Urinary bladder (tissue), 4 donors: ENCODE measurements at places on chromosomes 1 and 21. TPM values are rescaled to one million over a fixed set of nuclear protein-coding genes. Genes with fewer than 3 reads are reported as not detected.

DNA sequence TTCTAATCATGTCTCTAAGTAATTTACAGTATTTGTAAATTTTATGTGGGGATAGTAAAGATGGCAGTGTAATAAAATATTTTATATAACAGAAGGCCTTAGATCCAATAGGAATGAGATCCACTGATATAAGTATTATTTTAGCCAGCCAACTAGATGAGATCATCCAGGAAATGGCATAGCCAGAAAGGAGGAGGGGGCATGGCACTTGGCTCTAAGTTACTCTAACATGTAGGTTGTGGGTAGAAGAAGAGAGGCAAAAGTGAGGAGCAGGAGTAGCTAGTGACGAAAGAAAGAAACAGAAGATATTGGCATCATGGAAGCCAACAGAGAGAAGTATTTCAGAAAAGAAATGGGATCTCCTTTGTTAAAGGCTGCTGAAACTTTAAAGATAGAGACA lies 426.1 kb downstream of the PTPRC start:
- no peak for DNase-seq

DNA sequence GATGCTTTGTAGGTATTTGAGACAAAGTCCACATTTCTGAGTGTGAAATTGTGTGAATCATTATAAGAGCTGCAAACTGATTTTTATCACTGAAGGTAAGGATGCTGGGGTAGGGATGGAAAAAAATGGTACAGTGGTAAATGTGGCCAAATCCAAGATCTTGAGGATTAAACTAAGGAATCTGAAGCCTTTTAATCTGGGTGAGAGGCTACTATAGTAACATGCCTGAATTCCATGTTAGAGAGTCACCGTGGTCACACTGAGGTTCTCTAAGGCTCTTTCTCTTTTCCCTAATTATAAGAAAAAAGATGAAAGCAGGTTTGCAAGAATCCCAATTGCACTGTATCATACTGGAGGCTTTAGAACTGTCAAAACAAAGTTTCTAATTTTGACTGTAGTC lies 17.6 kb downstream of the PTGER3 start:
- no peak for DNase-seq

BNIPL gene
- 1.9 TPM for polyA plus RNA-seq

TEX50 gene
- polyA plus RNA-seq, result not detected

GRCh38 chr1:47950471-47950870 lies 46.7 kb downstream of the TRABD2B start:
- DNase-seq, result no peak

DNA sequence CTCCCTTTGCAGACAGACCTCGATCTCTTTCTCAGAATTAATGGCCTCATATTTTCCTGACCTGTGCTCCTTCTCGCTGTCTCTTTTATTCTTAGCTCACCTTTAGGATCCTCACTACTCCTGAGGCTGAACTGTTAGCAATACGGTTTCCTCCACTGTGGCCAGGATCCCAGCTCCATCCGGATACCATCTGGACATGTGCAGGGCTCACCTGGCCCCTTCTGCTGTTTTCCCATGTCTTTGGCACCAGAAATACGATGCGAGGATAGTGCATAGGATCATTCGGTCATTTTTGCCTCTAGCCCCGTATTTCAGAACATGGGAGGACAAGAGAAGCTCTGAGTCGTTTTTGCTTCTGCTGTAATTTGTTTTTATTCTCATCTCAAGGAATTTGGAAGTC lies 108.5 kb upstream of the KIF26B start:
- DNase-seq, result no peak

GRCh38 chr1:236033336-236033735 lies 31.6 kb downstream of the NID1 start:
- DNase-seq, result no peak

ZNF691 gene
- polyA plus RNA-seq, result 12.0 TPM

- no peak for DNase-seq
These were observed 53.5 kb downstream of the KIRREL1 start for GRCh38 chr1:158046715-158047510.

SPATA6 gene
- polyA plus RNA-seq, result 10.4 TPM

DNA sequence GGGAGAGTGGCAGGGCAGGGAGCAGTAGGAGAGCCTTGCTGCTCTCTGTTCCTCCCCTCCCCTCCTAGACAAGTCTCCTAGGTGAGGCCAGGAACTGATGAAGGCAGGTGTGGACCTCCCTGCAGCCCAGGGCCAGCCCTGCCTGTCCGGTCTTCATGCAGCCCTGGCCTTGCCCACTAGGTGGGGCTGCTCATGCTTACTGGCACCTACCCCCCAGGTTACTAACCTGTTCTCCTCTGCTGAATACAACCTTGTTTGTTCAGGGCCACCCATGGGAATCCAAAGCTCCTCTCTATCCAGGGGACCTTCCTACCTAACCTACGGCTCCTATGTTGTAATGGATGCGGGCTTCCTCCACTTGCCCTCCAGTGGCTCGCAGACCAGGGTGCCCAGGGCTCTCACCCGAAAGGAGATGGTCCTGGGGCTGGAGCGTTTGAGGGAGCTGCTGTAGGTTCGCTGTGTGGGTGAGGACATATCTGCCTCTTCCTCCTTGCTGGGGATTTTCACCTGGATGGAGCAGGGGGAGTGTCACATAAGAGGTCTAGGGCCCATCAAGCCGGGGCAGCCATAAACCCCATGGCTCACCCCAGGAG lies 7.9 kb upstream of the TNNT2 start:
- DNase-seq, result no peak
